ENCODE measurements at places on chromosomes 3 and 15.

- no peak for DNase-seq
Observed at GRCh38 chr3:12944413-12944812, 103.0 kb upstream of the RPL32 start.

- DNase-seq, result no peak
Observed at GRCh38 chr15:45714590-45715488, 80.0 kb downstream of the SQOR start.

GRCh38 chr3:50581459-50581842 lies 12.1 kb downstream of the HEMK1 start:
- DNase-seq, result no peak

DNA sequence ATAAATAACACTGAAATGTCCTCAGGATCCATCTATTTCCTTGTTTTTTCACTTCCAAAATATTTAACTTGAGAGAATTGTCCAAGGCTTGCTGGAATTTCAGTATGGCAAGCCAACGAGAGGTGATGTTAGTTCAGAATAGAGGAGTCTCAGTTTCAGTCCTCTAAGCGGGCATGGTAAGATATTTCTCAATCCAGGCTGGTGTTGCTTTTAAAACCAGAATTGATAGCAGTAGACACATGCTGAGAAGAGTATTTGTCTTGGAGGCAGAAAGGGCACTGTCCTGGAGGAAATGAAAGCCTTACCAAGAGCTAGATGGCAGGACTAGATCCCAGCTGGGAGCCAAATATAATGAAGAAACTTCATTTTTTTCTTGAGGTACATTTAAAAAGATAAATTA lies 23.1 kb downstream of the PHLDB2 start:
- DNase-seq, result no peak

DNA sequence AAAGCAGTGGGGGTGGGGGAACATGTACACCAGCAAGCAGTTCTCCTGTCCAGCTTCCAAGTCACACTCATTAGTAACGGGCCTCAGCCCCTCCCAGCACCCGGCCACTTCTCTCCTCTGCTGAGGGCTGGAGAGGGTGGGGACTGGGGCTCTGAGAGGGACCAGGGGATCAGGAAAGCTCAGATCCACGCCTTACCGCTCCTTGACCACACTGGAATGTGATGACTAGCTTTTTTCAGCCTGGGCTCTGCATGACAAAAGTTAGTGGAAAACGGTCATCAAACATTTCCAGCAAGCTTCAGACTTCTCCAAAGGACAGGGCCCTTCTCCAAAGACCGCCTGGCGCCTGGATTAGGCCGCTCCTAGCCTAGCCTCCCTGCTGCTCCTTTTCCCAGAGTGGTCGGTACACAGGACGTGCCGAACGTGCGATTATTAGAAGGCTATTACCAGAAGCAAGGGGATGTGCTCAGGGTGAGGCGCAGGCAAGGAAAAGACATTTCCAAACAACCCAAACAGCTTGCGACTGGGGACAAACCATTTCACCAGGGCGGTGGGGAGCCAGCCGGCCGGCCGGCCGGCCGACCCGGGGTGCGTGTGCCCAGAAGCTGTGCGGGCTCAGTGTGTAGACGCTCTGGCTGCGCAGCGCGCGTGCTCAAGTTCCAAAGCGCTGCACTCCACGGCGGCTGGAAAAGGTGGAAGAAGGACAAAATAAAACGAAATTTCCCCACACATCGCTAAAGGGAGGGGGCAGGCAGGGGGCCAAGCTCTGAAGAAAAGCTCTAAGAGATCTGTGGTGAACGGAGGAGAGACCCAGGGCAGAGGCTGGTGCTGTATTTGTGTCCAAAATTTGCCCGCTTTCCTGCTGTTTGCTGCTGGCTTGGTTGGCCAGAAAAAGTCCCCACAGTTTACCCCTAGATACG lies 51.0 kb upstream of the SSR3 start:
- DNase-seq, result peak; percentile 14

GRCh38 chr15:88256279-88257230 lies at the start of gene NTRK3:
Gene NTRK3 (minus strand): TSS chr15:88256739. CDS start chr15:88256153, 586 bp downstream.
- no peak for DNase-seq

- no peak for DNase-seq
Observed at GRCh38 chr3:194489736-194490612, 3.2 kb upstream of the ATP13A3 start.

GRCh38 chr3:190566043-190566933 lies 52.4 kb downstream of the IL1RAP start:
- DNase-seq, result peak; percentile 99

- DNase-seq, result peak; percentile 85
Observed at GRCh38 chr3:71583566-71584393, at the start of gene FOXP1. Gene FOXP1 (minus strand): TSS chr3:71583728. CDS start chr3:71198381, 385,347 bp downstream.

GRCh38 chr15:45287390-45287956 lies 35.4 kb downstream of the SLC28A2 start:
- DNase-seq, result no peak

DNA sequence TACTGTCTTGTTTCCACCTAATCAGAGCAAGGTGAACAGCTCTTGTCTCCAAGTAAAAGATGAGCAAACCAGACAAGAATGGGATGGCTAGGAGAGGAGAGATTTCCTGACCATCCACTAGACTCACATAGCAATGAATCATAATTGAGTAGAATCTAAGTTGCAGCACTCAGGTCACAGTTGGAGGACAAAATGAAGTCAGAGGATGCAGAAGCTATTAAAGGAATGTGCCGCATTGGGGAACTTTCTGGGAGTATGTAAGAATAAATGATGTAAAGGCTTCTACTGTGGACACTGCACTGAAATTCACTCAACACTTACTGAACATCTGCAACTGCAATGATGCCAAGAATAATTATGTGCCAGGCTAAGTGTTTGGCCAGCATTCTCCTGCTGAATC lies 217.4 kb upstream of the WNT5A start:
- no peak for DNase-seq

GRCh38 chr15:42375941-42376340 lies 16.6 kb downstream of the CAPN3 start:
- no peak for DNase-seq

DNA sequence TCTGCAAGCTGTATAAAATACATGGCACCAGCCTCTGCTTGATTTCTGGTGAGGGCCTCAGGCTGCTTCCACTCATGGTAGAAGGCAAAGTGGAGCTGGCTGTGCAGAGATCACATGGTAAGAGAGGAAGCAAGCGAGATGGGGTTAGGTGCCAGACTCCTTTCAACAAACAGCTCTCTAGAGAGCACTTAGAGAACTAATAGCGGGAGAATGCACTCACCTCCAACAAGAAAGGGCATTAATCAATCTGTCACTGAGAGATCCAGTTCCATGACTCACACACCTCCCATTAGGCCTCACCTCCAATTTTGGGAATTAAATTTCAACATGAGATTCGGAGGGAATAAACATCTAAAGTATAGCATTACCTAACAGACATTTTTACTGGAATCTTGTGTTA lies 644.1 kb upstream of the ARRDC4 start:
- no peak for DNase-seq

DNA sequence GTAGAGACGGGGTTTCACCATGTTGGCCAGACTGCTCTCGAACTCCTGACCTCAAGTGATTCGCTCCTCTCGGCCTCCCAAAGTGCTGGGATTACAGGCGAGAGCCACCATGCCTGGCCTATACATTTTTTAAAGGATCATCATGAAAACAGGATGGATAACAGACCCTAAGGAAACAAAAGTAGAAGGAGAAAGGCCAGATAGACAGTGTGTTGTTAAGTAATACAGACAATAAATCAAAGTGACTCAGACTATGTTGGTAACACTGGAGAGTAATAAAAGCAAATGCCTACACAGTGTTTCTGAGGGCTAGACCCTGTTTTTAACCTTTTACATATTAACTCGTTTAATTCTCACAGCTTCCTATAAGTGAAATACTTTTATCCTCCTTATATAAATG lies 133.8 kb upstream of the MCTP2 start:
- DNase-seq, result no peak

DNA sequence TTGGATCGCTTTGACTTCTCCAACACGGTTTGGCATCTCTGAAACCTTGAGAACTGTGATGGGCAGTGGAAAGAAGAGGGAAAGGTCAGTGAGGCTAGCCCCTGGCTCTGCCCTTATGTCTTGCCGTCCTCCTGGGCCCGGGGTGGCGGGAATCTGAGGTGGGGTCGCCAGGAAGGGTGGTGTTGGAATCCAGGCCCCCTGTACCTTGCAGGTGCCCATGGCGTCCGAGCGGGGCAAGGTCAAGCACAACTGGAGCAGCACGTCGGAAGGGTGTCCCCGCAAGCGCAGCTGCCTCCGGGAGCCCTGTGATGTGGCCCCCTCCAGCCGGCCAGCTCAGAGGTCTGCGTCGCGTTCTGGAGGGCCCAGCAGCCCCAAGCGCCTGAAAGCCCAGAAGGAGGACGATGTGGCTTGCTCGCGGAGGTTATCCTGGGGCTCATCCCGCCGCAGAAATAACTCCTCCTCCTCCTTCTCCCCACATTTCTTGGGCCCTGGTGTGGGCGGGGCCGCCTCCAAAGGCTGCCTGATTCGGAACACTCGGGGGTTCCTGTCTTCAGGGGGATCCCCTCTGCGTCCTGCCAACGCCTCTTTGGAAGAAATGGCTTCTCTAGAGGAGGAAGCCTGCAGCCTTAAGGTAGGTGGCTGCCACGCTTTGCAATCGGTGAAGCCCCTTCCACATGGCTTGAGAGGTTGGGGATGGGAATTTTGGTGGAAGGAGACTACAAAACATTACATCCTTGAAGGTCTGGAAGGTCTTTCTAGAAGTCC lies 907 bp downstream of the TATDN2 start:
- peak; percentile 45 for DNase-seq

DNA sequence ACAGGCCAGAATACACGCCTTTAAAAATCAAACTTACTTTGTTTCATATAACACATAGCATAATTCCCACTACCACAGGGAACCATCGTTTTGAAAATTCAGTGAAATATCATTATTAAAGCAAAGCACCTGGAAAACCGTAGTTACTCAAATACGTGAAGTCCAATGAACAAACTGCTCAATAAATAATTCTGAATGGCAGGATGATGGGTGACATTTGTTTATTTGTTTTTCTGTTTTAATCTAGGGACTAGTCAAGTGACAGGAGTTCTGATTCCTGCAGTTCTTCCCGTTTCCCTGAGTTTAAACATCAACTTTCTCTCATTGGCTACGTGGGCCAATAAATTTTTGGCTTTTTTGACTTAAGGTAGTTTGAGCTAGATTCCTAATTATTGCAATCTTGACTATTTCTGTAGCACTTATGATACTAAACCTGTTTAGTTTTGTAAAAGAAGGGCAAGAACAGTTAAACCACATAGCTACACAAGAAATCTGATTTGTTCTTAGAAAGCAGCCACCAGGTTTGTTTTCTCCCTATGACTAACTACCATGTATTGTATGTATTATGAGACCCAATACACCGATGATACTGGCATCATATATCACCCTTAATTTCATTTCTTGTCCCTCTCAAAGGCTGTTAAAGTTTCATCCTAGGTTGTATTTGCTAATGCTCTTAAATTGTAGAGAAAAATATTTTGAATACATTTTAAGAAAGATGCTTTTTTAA lies 411.2 kb downstream of the SHQ1 start:
- no peak for DNase-seq

GRCh38 chr15:92410537-92410936 lies 16.9 kb downstream of the ST8SIA2 start:
- no peak for DNase-seq

GRCh38 chr15:73787621-73788020 lies 34.5 kb upstream of the INSYN1 start:
- DNase-seq, result no peak

DNA sequence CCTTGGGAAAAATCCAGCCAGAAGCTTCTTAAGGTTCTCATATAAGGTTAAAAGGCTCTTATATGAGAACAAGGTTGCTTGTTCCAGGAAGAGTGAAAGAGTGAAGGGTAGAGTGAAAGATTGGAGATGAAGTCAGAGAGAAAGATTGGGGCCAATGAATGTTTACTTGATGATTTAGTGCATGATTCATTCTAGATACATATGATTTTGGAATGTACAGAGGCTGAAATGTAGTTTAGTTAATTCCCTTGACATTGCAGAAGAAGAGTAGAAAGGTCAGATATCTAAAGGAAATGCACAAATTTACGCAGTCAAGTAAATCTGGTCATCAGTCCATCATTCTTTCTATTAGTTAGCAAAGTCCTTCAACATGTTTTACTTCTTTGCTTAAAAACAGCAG lies 619.8 kb upstream of the ZNF717 start:
- DNase-seq, result no peak

DNA sequence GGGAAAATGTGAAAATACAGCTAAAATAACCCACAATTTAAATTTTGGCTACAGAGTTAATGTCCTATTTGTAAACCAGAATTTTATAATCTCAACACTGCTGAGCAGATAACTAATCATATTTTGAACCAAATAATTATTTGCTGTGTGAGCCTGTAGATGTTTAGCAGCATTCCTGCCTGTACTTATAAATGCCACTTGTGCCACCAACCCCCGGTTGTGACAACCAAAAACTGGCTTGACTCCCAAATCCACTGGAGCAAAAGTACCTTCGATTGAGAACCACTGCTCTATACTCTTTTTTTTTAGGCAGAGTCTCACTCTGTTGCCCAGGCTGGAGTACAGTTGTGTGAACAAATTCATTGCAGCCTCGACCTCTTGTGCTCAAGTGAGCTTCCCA lies 78.5 kb downstream of the CNTN6 start:
- DNase-seq, result no peak

GRCh38 chr15:101370330-101371024 lies 75.4 kb upstream of the SNRPA1 start:
- no peak for DNase-seq

DNA sequence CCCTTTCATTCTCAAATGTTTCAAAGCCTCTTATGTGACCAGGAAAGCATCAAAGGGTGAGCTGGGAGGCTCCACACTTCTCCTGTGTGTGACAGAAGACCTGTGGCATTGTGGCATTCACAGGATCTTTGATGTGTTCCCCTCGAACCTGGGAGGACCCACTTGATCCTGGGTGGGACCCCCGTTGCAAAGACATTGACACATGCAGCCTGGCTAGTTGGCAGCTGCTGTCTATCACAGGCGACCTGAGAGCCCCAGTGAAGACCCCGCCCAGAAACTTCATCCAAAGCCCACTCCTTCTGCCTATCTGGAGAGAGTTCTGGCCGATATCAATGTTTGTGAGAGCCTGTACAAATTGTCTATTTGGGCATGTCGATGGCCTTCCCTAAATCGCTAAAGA lies 140.4 kb upstream of the ATP2B2 start:
- no peak for DNase-seq

DNA sequence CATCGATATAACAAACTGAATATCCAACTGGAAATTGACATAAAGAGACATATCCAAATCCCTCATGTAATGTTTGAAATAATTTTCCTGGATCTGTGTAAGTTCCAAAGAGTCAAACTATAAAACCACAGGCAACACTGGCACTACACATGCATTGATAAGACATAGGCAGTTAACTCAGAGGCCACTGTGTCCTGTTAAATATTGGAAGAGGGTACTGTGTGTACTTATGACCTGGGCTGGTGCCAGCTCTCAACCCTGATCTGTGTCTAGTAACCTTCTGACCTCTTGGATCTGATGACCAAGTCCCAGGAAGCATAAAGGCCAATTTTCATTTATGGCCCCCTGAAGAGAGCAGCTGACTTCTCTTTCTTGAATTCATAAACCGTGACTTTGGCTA lies 4.5 kb downstream of the NR1I2 start:
- DNase-seq, result no peak

GRCh38 chr3:82636177-82636576 lies 874.7 kb upstream of the GBE1 start:
- no peak for DNase-seq

GRCh38 chr15:35054380-35054779 lies 30.7 kb downstream of the NANOGP8 start:
- no peak for DNase-seq

- DNase-seq, result no peak
Observed at GRCh38 chr3:31859245-31859644, 121.8 kb downstream of the OSBPL10 start.
